ENCODE measurements at places on chromosomes 16 and 17. TPM values are rescaled to one million over a fixed set of nuclear protein-coding genes. Genes with fewer than 3 reads are reported as not detected.

DNA sequence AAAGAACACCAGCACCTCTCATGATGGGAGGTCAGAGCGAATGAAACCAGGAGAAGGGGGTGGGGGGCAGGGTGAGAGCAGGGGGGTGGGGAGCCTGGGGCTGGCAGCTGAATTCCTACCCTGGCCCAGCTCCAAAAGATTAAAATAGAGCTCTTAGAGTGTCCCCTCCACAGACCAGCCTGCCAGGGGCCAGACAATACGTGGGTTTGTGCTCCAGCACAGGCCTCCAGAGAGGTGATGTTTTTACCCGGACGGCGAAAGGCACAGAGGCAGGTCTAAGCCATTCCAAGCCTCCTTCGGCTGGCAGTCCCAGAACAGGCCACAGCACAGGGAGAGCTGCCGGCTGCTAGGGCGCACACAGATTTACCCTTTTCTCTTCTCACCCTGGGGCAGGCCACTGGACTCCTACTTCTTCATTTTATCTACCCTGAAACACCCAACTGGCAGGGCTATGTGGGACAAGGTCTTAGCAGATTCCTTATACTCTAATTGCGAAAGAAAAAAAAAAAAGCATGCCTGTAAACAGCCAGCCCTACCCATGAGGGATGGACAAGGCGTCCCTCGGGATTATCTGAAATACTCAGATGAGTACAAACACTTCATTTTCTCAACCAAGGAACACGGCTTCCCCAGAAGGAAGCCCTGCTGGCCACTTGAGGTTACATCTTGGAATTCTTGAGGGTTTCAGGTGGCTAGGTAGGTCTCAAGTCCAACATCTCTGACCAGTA lies 71.9 kb upstream of the NOG start:
- no peak for DNase-seq

- no peak for DNase-seq
Measured at GRCh38 chr16:4093495-4094126, 22.6 kb downstream of the ADCY9 start.

The EVPL gene
- polyA plus RNA-seq: 0.60 TPM

The STAT5B gene
- polyA plus RNA-seq: 43.8 TPM

The ZNF785 gene
- polyA plus RNA-seq: 22.1 TPM

DNA sequence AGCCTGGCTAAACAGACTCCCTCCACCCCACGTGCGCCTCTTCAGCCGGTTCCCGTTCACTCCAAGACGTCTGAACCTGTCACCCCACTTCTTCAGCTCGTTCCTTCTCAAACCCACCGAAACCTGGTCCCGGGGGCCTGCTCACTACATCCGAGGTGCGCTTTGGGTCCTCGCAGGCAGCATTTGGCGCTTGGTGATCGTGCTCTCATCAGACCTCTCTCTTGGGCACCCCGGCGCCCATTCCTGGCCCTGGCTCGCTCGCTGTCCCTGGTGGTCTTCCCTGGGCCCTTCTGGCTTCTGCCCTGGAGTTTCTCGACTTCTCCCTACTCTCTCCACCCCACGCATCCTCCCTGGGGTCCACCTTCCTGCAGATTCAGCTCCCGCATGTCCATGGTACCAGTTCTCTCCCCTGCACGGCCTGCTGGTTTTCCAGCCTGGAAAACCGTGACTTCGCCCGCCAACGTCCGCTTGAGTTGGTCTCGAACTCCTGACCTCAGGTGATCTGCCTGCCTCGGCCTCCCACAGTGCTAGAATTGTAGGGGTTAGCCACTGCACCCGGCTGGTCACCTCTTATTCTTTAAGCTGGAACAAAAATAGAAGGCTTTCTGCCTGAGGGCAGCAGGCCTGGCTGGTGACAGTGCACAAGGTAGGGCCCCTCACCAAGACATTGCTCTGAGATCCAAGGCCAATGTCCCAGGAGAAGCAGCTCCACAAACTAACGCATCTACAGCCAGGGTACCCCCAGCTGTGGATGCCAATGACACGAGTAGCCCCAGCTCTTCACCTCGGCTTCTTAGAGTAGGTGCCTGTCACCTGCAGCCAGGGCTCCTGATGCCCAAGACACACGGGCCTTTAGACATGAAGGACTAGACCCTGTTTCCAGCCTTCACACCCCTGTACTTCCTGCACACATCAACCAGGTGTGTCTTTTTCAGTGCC lies 1.1 kb upstream of the MEAK7 start:
- DNase-seq: no peak

- DNase-seq: no peak
Measured at GRCh38 chr16:2027024-2028010, 615 bp downstream of the NHERF2 start.

- DNase-seq: no peak
Measured at GRCh38 chr17:39769974-39770587, 32.3 kb downstream of the GRB7 start.

DNA sequence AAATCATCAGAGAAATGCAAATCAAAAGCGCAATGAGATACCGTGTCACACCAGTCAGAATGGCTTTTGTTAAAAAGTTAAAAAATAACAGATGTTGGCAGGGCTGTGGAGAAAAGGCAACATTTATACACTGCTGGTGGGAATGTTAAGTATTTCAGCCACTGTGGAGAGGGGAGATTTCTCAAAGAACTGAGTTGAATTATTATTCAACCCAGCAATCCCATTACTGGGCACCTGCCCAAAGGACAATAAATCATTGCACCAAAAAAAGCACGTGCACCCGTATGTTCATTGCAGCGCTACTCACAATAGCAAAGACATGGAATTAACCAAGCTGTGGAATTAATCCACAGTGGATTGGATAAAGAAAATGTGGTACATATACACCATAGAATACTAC lies 204.7 kb downstream of the HS3ST4 start:
- no peak for DNase-seq

The GLIS2 gene
- polyA plus RNA-seq: 36.3 TPM

The NOL11 gene
- 92.5 TPM for polyA plus RNA-seq

The C16orf87 gene
- 30.3 TPM for polyA plus RNA-seq

DNA sequence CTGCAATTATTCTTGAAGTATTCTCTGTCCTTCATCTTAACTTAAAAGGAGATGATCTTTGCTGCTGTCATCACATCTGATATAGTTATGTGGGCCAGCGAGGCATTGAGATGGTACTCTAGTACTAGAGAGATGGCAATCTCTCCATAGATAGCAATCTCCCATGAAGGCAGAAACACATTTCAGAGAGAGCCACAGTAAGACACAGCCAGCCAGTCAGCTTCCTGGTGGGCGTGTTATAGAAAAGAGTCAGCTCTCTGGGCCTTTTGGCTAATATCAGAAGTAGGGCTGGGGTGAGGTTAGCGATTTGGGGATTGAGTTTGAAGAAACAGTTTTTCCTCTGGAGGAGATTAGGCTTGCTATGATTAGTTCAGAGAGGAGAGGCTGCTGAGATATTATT lies 22.6 kb upstream of the EFCAB13 start:
- DNase-seq: no peak

The ZNF469 gene
- 1.3 TPM for polyA plus RNA-seq

DNA sequence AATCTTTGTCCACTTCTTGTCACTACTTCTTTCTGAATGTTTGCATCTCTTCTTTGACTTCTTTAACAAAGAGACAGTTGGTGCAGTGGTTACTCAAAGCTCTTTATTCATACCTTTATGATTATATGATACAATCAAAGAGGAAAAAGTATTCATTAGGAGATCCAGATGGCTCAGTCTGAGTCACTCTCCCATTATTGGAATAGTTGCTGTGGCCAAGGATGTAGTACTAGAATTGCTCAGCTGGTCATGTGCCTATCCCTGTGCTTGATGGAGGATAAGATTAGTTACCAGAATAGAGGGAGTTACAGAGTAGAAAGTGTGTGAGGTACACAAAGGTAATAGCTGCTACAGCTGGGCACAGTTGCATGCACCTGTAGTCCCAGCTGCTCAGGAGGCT lies 18.3 kb downstream of the BCAS3 start:
- no peak for DNase-seq

The GAN gene
- polyA plus RNA-seq: 3.2 TPM

DNA sequence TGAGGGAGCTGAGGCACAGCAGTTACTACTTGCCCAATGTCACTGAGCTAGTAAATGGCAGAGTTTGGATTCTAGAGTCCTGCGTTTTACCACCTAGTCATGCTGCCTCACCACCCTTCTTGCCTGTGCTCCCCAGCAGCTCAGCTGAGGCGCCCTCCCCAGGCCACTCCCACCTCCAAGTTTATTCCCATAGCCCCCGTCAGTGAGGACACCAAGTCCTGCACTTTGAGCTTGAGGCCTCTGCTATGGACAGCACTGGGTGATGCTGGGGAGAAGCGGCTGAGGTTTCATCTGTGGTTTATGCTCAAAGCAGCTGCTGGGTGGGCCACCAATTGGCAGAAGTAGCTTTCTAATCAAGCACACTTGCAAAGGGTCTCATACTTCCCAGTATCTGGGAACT lies 36.7 kb downstream of the TMEM238L start:
- DNase-seq: no peak

DNA sequence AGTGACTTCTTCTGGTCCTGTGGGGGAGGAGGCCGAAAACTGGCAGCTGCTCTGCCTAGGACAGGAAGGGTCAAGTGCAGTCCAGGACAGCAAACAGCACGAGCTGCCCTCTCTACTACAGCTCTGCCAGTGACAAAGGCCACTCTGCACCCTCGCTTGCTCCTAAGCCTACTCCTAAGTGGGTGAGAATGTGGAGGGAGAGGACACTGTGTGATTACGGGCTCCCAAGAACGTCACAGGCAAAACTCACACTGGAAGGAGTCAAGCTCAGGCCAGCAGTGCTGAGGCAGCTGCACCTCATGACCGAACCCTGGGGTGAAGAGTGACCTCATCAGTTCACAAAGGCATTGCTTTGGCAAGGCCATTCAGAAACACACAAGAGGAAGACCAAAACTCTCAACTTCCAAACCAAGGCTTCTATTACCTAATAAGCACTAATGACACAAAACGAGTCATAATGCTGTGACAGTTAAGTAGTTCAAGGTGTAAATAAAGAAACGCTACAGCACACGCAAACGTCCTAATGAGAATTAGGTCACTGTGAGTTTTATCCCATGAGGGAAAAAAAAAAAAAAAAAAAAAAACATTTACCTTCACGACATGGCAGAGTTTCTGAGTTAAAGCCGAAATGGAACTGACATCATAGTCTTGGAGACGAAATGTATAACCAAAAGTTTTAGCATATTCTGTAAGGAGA lies 35.1 kb downstream of the MARF1 start:
- no peak for DNase-seq

The BRICD5 gene
- polyA plus RNA-seq: 4.6 TPM

DNA sequence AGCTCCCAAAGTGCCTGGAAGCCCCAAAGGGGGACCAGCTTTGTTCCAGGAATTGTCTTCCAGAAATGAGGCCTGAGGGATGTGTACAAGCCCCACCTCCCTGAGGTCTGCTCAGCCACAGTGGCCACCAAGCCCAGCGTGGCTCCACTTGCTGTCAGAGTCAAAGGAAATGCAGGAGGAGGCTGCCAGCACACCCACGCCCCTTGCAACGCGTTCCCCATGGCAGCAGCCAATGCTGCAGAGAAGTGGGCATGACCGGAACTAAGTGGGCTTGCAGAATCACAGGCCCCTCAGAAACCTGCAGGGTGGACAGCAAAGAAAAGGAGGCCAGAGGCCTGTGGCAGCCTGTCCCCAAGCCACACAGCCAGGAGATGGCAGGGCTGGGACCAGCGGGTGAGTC lies 320.8 kb downstream of the FOXL1 start:
- DNase-seq: no peak

DNA sequence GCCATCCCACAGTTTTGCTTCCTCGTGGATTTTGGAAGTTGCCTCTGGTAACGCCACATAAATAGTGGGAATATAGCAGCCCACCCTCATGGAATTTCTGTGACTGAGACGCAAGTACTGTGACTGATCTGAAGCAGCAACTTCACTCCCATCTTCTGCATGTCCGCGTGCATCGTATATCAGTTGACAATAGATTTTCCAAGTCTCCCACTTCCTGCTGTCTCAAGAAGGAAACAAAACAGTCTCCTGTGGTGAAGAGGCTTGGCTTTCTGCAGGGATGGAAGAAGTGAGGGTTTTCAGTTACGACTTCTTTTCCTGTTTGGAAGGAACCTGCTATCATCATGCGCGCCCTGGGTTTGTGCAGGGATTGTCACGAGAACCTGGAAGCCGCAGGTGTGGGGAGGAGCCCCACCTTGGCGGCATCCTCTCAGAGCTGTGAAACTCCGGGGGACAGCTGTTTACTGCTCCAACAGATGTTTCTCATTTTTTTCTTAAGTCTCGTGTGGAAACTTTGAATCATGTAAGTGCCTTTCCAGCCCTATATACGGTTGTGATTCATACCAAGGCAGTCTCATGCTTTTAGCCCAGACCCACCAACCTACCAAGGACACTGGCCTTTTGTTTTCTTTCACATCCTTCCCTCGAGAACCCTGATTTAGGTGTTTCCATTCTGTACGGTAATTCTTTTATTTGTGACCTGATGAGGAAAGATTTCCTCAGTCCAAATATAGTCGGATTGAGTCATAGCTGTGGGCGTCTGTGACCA lies 57.5 kb downstream of the WIPI1 start:
- no peak for DNase-seq

The INO80E gene
- 37.1 TPM for polyA plus RNA-seq

DNA sequence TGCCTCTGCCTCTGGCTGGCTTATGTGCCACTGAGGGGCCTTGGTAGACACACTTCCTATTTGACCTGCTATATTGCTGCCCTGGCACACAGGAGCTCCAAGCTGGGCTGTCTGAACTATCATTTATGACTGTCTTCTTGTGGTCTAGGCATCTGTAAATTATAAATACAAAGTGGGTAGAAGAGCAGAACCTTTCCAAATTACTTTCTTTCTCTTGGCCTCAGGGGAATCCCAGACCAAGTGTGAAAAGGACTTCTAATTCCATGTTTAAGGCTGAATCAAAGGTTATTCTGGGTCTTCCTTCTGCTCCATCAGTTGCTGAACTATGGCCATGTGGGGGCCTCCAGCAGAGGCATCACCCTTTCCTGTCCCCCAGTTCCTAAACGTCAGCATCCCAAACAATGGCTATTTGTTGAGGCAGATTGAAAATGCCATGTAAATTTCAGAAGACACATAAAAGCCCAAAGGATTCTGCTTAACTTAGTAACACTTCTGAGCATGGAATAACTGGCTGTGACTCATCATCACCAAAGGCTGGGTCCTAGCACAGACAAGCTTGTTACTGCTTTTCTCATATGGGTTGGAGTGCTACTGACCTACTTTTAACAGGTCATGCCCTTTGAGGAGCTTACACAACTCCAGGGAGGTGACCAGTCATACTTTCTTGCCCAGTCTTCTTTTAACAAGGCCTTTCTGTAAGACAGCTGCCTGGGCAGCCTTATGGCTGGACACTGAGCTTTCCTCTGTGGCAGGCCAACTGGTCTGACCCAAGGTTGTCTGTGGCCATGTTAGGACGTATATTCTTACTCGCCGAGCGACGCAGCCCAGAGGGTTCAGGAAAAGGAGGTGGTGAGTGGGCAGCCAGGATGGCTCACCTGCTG lies 154.8 kb downstream of the VPS53 start:
- no peak for DNase-seq

The PNMT gene
- 1.7 TPM for polyA plus RNA-seq

The PRSS53 gene
- polyA plus RNA-seq: 1.1 TPM

The NME4 gene
- polyA plus RNA-seq: 103 TPM

DNA sequence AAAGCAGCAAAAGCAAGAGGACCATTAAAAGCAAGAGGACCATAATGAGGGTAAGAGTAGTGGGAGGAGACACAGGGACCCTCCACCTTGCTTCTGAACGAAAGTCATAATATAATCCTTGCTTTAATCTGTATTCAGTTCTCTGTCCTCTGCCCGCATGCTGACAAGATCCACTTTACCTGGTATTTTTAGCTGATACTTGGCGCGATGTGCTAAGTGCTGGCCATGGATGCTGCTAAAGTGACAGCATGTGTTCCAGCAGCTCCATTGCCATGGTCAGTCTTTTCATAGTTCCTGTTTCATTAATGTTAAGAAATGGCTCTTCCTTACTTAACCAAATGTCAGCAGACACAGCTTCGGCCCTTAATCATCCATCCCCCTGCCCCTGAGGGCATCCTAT lies 86.8 kb downstream of the CA10 start:
- no peak for DNase-seq

GRCh38 chr16:88310796-88311605 lies 71.8 kb upstream of the ZNF469 start:
- no peak for DNase-seq

All from left renal pelvis (tissue), 4 donors.